Lung (tissue), 17 donors: ENCODE measurements at places on chromosomes 1 and 21. TPM values are rescaled to one million over a fixed set of nuclear protein-coding genes. Genes with fewer than 3 reads are reported as not detected.

The ZBTB18 gene
- 21.0 TPM for total RNA-seq

- DNase-seq = no peak
- no peak overlapping the region for H3K4me3 ChIP-seq
- no peaks in the 10 kb centered on the region for H3K27me3 ChIP-seq
- no peaks in the 10 kb centered on the region for H3K36me3 ChIP-seq
- H3K27ac ChIP-seq = no peak overlapping the region
These were observed 17.5 kb upstream of the VSIG8 start for GRCh38 chr1:159879977-159880376.

DNA sequence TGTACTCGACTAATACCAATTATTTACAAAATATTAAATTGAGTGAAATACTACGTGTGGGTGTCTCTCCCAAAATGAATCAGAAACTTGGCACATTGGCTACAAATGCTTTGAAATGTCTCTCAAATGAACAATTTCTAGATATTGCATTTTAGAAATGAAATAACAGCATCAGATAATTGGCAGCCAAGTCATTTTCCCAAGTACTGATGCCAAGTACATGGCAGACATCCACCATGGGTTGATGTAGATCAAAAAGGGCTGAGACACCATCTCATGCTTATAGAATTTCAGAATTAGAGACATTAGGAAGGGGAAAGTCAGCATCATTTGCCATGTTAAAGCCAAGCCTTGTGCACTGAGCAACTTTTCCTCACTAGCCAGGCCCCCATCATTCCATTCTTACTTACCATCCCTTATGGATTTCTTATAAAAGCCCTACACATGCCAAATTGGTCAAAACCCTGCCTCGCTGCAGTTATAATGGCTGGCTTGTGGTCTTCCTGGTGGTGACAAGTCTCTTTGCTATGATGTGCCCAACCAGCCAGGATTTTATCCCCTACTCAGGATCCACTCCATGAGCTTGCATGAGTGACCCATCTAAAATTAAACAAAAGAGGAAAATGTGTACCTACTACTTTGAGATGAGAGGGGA lies 73.1 kb downstream of the GREM2 start:
- H3K27me3 ChIP-seq = no peaks in the 10 kb centered on the region
- no peak overlapping the region for H3K27ac ChIP-seq
- H3K36me3 ChIP-seq = no peaks in the 10 kb centered on the region
- no peak overlapping the region for H3K4me3 ChIP-seq

DNA sequence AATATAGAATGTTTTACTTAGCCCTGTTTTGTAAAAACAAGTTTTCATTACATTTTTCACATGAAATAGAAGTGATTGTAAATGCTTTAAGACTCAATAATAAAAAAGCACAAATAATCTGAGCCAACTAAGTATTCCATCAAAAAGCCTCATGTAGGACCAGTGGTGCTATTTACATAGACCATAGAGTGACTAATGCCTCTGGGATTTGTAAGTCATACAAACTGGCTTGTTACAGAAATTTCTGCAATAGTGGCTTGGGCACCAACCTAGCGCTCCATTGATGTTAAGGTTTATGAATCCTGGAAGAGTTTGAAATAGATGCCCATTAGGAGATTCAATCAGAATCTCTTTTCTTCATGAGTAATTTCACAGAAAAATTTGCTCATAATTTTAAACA lies 31.9 kb downstream of the ZMYM1 start:
- H3K27ac ChIP-seq = no peak overlapping the region
- peaks cover 22% of the 10 kb centered on the region for H3K36me3 ChIP-seq
- no peak overlapping the region for H3K4me3 ChIP-seq
- DNase-seq = no peak
